Fibroblast of lung (primary cell): ENCODE measurements at places on chromosomes 16 and 17. TPM values are rescaled to one million over a fixed set of nuclear protein-coding genes. Genes with fewer than 3 reads are reported as not detected.

The FBXL16 gene
- total RNA-seq: not detected in 2 replicates

The MMP25 gene
- not detected in 2 replicates for total RNA-seq

DNA sequence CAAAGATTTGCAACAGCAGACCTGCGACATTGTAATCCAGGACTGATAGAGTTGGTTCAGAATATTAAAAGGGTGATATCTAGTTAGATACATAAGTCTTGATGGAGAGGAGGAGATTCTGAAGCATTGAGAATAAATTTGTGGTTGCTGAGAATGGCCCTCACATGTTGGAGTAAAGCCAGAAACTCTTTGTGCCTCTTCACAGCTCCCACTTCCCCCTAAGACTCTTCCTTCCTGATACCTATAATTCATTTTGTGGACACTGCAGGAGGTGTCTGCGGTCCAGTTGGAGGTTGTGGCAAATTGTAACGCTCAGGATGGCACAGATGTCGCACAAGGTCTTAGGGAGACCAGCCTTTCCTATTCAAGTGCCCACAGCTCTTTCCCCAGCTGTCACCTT, 17.5 kb downstream of the WWOX start:
- DNase-seq: no peak

- DNase-seq: no peak
Measured at GRCh38 chr17:63345611-63346010, 100.5 kb downstream of the CYB561 start.

The PRAC1 gene
- not detected in 2 replicates for total RNA-seq

DNA sequence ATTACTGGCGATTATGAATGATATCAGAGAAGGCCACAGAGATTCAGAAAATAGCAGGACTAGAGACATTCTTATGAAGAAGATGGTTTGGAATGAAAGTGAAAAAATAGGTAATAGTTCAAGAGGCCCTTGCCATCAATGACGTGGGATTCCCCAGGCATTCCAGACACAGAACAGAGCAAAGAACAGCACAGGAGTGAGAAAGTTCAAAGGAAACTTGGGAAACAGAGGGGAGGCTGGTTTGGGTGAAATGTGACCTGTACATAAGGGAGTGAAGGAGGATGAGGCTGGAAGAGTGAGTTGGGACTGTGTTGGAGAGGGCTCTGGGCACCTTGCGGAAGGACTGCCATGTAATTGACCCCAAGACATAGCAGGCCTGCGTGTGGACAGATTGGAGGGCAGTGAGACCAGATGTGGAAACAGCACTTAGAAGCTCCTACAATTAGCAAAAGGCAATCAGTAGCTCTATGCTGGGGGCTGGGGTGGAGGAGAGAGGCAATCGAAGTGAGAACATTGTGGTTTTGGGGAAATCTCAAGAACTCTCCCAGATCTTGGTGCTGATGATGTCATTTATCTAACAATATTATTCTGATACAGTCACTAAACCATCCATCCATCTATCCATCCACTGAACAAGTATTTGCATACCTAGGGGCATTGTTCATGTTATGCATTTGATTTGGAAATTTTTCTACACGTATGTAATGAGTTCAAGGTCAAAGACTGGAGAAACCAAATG, 365.3 kb upstream of the ZFHX3 start:
- no peak for DNase-seq

GRCh38 chr17:31136319-31136718, 41.5 kb downstream of the NF1 start:
- peak; percentile 25 for DNase-seq
